Epithelial cell of proximal tubule (primary cell): ENCODE measurements at places on chromosomes 1 and 21.

DNA sequence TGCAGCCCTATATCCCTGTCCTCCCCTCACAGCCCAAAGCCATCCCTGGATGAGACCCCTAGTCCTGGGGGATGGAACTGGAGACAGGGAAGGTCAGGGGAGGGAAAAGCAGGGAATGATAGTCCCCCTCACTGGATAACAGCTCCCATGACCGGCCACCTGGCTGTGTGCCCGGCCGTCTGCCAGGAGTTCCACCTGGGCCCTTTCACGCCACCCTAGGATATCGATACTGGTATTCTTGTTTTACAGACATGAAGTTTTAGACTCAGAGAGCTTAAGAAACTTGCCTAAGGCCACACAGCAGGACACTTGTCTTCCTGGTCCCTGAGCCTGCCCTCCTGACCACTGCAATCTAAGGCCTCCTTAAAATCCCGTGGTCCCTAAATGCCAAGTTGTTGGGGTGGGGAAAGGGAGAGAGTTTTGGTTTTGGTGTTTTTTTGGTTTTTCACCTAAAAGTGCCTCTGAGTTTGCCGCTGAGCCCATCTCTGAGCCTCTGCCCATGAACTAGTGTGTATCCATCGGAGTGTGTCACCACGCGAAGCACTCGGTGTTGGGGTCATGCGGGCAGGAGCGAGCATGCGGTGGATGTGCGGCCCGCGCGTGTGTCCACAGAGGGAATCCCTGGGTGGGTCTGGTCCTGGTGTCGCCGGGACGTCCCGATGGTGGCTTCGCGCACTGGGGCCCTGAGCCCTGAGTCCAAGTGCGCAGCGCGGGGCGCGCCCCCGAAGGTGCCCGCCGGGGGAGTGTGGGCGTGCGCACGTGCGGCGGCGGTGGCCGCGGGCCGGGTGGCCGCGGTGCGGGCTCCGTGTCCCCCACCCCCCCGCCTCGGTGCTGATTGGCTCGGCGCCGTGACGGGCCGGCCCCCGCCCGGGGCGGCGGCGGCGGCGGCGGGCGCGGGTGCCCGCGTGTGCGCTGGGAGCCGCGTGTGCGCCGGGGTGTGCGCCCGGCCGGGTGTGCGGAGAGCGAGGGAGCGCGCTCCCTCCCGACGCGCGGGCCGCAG, at the start of gene EPHA8:
Gene EPHA8 (plus strand): TSS at position 906 of the 1,000 bp plus-strand sequence. CDS start 147 bp downstream, outside the sequence.
- DNase-seq = no peak

DNA sequence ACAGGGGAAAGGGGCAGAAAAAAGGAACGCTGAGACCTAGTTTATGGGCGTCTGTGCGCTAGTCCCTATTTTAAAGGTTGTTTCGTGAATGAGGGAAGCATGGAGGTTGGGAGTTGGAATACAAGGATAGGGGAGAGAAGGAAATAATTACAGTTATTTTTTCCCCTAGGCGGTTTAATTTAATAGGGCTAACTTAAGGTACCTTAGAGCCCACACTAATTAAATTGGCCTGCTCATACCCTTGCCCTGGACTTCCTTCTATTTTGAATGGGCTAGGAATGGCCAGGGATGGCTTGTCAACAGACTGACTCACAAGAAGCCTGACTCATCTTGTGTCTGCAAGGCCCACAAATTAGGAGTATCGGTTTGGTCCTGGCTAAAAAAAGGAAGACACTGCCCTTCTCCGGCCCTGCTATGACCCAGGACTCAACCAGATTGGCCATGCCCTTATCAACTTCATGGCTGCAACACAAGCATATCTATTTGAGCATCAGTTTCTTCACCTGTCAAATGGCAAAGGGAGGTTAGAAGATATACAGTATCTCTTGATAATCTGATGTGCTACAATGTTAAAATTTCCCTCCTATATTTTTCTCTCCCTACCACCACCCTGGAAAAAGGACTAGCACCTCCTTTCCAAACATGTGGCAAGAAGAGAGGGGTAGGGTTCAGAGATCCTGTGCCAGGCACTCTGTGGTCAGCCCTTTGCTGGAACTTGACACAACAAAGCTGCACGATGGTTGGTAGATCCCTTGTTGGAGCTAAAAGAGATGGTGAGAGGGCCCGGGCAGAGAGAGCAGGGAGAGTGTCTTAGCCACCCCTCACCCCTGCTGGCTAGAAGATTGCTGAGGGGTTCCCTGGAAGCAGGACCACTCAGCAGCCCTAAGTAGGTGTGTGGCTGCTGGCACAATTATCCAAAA, 2.2 kb upstream of the SSBP3 start:
- DNase-seq = no peak

GRCh38 chr1:226831953-226832352, 38.5 kb upstream of the PSEN2 start:
- no peak for DNase-seq

- peak; percentile 38 for DNase-seq
Measured at GRCh38 chr1:162206749-162207635, 137.5 kb downstream of the NOS1AP start.

GRCh38 chr1:50271968-50272578, 151.2 kb downstream of the DMRTA2 start:
- no peak for DNase-seq

- DNase-seq = no peak
Measured at GRCh38 chr1:15749399-15750291, 7.3 kb downstream of the TMEM82 start.

DNA sequence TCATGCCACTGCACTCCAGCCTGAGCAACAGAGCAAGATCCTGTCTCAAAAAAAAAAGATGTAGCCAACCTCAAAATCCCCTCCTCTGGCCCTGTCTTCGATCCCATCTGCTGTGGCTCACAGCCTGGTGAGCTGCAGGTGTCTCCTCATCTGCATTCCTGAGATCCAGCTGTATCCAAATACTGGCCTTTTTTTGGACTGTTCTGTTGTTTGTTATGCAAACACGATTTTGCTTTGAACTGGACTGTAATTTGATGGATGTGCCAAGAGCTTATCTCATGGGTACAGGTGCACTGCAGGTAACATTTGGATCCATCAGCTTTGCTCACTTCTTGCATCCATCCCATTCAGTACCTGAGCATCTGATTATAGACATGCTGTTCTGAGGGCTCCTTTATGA, 14.1 kb upstream of the FAM43B start:
- no peak for DNase-seq

DNA sequence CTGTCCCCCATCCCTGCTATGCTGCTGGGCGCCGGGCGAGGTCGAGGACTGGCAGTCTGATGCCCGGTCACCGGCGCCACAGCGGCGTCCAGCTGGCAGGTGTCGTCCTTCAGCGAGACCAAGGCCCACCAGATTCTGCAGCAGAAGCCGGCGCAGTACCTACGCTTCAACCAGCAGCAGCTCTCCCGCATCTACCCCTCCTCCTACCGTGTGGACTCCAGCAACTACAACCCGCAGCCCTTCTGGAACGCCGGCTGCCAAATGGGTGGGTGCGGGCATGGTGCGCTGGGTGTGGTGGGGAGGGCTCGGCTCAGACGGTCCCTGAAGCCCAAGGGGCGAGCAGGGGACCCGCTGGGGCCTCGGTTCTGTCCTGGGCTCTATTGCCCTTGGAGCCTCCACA, 20.7 kb downstream of the PLCH2 start:
- DNase-seq = no peak

GRCh38 chr1:232806186-232806510, 932 bp downstream of the MAP10 start:
- DNase-seq = no peak

- no peak for DNase-seq
Measured at GRCh38 chr1:213985209-213986019, 2.4 kb upstream of the PROX1 start.

GRCh38 chr1:223326776-223327175, 37.2 kb downstream of the SUSD4 start:
- no peak for DNase-seq

- no peak for DNase-seq
Measured at GRCh38 chr1:199959033-199959774, 68.3 kb upstream of the NR5A2 start.

DNA sequence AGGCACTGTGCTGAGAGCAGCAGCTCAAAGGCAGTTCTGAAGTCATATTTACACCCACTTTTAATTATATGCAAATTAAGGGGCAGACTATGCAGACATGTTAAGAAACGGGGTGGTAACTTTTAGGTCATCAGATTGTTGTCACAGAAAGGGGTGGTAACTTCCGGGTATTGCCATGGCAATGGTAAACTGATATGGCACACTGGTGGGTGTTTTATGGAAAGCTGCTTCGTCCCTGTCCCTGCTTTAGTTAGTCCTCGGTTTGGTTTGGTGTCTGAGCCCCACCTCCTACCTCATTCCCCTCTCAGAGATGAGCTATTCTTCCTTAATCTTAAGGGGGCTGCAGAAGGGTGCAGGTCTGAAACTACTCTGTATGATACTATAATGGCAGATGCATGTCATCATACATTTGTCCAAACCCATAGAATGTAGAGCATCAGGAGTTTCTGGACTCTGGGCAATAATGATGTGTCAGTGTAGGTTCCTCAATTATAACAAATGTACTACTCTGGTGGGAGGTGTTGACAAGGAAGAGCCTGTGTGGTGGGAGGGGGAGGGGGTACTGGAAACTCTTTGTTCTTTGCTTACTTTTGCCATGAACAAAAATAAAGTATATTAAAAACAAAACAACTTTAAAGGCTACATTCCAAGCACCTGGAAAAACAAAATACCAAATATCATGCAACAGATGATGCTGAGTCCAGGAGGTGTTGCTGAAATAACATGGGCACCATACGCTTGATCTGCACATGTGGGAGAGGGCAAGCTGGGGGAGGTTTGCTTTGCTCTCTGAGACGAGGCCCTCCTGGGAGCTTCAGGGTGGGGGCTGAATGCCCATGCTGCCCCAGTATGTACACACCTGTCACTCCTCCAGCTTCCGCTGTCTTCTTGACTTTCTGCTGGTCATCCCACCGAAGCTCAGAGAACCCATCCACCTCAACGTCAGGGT, 6.3 kb downstream of the PARP1 start:
- DNase-seq = no peak

GRCh38 chr1:202167708-202168415, 7.5 kb upstream of the PTPN7 start:
- DNase-seq = no peak

DNA sequence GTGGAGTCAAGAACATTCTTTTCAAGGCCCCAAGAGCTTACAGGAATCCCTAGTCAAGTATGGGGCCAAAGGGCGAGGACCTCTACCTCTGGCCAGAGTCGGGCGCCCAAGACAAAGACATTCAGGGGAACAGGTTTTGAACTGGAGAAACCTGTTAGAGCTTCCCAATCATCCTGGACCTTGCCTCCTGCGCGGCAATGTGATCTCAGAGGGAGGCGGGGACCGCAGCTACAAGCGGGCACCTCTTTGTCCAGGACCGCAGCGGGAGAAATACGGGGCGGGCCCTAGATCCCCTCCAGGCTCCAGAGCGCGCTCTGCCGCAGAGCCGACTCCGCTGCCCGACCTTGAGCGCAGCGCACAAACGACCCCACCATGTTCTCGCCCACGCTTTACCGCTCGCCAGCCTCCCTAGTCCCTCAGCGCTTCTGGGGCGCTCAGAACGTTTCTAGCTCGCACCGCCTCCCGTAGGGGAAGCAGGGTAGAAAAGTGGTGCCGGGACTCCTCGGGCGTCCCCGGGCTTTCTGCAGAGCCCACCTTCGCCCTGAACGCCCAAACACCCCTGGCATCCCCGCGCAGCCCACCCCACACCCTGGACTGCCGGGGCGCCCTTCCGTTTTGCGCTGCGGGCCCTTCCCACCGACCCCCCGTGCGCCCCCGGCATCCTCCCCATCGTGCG, 28.1 kb downstream of the RABIF start:
- DNase-seq = no peak

DNA sequence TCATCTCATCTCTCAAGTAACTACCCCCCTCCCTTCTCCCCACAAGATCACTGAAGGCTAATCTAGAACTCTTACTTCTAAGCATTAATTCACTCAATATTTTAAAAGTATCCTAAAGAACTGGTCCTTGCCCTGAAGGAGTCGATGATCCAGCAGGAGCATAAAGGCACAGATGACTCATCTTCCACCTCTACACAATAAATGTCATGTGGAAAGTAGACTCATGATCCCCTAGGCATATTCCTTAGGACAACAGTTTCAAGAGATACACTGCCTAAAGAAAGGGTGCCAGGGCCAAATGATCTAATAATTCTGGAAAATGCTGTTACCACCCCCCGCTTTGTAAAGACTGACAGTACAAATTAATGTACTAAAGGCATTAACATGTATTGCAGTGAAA, 85.8 kb upstream of the DIRAS3 start:
- no peak for DNase-seq

GRCh38 chr1:30406996-30407864, 316.2 kb downstream of the MATN1 start:
- DNase-seq = no peak

DNA sequence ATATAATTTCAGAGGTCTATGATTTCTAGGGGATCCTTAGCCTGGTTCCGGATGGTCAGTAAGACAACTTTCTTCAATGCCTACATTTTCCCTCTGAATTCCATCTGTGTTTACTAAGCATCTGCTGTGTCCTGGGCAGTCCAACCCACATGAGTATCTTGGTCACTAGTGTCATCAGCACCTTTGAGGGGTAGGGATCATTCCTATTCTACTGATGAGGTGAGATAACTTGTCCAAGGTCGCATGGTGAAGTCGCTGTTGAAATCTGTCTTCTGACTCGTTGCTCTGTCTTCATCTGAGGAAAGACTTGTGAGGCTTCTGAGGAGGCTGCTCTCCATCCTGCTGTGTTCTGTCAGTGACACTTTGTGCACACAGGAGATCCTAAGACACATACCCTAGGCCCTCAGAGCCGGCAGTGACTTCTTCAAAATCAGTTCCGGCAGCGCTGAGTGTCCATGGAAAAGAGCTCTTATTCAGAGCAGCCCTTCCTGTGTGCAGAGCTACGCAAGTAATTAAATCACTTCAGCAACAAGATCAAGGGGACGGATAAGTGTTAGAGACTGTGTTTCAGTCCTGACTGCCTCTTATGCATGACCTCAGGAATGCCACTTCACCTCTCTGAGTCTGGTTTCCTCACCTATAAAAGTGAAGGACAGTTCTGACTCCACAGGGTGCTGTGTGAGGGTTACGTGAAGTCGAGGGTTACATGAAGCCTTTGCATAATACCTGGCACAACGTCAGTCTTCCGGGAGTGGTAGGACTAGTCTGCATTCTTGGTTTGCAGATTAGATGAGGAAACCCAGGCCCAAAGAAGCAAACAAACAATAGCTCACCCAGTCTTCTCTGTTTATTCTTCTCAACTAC, 28.4 kb downstream of the AK2 start:
- no peak for DNase-seq

- DNase-seq = no peak
Measured at GRCh38 chr1:155396874-155397476, 76.3 kb downstream of the RUSC1 start.

- no peak for DNase-seq
Measured at GRCh38 chr1:228975238-228975907, 240.1 kb downstream of the RHOU start.

GRCh38 chr1:221874285-221875003, 132.6 kb upstream of the DUSP10 start:
- DNase-seq = no peak

- DNase-seq = no peak
Measured at GRCh38 chr1:29052941-29053340, 70.8 kb downstream of the TMEM200B start.

DNA sequence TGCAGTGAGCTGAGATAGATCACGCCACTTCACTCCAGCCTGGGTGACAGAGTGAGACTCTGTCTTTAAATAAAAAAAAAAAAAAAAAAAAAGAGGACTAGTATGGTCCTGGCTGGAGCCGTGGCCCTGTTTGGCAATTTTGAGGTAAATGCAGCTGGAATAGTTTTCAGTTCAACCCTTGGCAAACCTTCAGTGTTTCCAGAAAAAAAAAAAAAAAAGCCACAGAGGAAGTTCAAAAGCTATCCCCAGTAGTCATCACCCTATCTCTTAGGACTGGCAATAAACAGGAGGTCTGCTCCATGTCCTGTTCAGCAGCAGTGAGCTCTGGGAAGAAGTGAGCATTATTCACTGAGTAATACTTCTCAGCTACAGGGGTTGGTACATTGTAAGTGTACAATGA, 56.8 kb upstream of the ERRFI1 start:
- DNase-seq = no peak
